Activated naive CD8-positive, alpha-beta T cell treated with anti-CD3 and anti-CD28 coated beads, Interleukin-2, amount 50 U/mL, for 24 hours (primary cell): ENCODE measurements at places on chromosomes 6 and 20.

DNA sequence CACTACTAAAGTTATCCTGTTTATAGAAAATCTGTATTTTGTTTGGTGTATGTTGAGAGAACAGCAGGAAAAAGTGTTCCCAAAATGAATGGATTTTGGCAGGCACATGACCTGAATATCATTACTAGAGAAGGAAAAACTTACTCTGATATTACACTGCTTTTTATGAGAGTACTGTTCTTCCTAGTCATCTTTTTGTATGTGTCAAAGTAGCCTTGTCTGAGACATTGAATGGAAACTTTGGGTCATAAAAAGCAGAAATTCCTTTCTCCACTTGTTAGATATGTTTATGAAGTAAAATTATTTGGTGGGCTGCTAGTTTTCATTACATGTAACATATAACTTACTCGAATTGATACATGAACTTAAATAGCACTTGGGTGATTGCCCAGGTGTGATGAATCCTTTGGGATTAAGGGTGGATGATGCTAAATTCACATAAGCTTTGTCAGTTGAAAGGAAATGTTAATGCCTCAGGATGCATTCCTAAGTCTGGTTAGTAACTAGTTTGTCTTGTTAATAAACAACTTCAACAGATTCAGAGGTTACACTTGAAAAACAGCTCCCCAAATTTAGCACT lies 206.7 kb downstream of the CENPW start:
- H3K27me3 ChIP-seq = no peaks in the 10 kb centered on the region
- H3K4me1 ChIP-seq = no peaks in the 10 kb centered on the region
- no peak for DNase-seq
- no peak overlapping the region for H3K27ac ChIP-seq

GRCh38 chr6:39657355-39658135 lies 67.7 kb downstream of the KIF6 start:
- H3K36me3 ChIP-seq = no peaks in the 10 kb centered on the region
- no peak for DNase-seq

- no peaks in the 10 kb centered on the region for H3K27me3 ChIP-seq
- H3K27ac ChIP-seq = no peak overlapping the region
- H3K4me3 ChIP-seq = no peak overlapping the region
- peaks cover 43% of the 10 kb centered on the region for H3K36me3 ChIP-seq
- peaks cover 7% of the 10 kb centered on the region for H3K4me1 ChIP-seq
- DNase-seq = no peak
Measured at GRCh38 chr6:122422614-122423267, 23.3 kb downstream of the HSF2 start.

DNA sequence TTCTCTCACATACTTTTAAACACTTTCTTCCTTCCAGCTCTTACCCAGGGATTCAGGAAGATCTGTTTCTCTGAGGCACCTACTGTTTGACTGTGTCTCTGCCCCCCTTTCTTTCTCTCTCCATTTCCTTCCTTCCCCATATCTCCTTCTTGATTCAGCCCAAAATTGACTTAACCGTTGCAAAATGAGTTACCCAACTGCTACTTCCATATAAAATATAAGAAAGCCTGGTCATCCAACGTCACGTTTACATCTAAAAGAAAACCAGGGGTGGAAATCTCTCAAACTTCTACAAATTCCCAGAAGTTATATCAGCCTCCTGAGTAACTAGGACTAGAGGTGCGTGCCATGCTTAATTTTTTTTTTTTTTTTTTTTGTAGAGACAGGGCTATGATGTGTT lies 95.2 kb upstream of the INSM1 start:
- H3K4me3 ChIP-seq = no peak overlapping the region
- DNase-seq = no peak
- no peaks in the 10 kb centered on the region for H3K36me3 ChIP-seq
- peaks cover 5% of the 10 kb centered on the region for H3K27me3 ChIP-seq

- H3K4me3 ChIP-seq = peak overlapping the region; percentile 93
- H3K36me3 ChIP-seq = peaks cover 7% of the 10 kb centered on the region
- DNase-seq = peak; percentile 21
- H3K27ac ChIP-seq = peak overlapping the region; percentile 96
- H3K27me3 ChIP-seq = no peaks in the 10 kb centered on the region
- peaks cover 65% of the 10 kb centered on the region for H3K4me1 ChIP-seq
Measured at GRCh38 chr6:31202259-31203166, 32.0 kb upstream of the POU5F1 start.

GRCh38 chr6:31377029-31377428 lies 20.1 kb upstream of the HLA-B start:
- no peak overlapping the region for H3K27ac ChIP-seq
- H3K36me3 ChIP-seq = peaks cover 3% of the 10 kb centered on the region
- no peak overlapping the region for H3K4me3 ChIP-seq

GRCh38 chr20:52094693-52095092 lies 96.9 kb downstream of the ZFP64 start:
- H3K4me1 ChIP-seq = no peaks in the 10 kb centered on the region
- no peak overlapping the region for H3K4me3 ChIP-seq
- no peaks in the 10 kb centered on the region for H3K36me3 ChIP-seq
- H3K27ac ChIP-seq = no peak overlapping the region

GRCh38 chr6:80714513-80714912 lies 608.0 kb downstream of the BCKDHB start:
- no peak for DNase-seq
- H3K27ac ChIP-seq = no peak overlapping the region
- no peaks in the 10 kb centered on the region for H3K4me1 ChIP-seq
- H3K4me3 ChIP-seq = no peak overlapping the region

DNA sequence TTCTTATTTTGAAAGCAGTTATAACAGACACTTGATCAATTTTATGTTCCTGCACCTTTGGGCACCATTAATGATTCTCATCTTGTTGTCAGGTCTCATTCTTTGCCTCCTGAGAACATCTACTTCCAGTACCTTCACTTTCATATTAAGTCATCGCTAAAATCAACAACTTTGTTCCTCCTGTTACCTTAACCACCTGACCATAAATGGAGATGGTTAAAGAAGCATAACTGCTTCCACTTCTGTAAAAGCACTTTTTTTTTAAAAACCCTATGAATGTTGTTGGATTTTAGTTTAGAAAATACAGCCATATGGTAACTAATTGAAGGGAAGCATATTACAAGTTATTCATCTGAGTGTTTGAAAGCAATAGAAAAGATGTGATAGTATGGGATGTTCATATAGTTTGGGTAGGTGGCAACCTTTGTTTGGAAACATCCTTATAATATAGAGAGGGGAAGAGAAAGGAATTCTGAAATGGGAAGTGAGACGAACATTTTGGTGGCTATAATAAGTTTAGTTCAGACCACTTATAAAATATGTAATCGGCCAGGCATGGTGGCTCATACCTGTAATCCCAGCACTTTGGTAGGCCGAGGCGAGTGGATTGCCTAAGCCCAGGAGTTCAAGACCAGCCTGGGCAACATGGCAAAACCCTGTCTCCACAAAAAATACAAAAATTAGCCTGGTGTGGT lies 53.9 kb downstream of the AFG1L start:
- no peaks in the 10 kb centered on the region for H3K27me3 ChIP-seq
- peaks cover 11% of the 10 kb centered on the region for H3K36me3 ChIP-seq
- no peak for DNase-seq
- peaks cover 12% of the 10 kb centered on the region for H3K4me1 ChIP-seq

GRCh38 chr20:62818592-62819493 lies 2.0 kb downstream of the COL9A3 start:
- no peak for DNase-seq
- no peak overlapping the region for H3K27ac ChIP-seq
- peaks cover 14% of the 10 kb centered on the region for H3K27me3 ChIP-seq
- H3K4me3 ChIP-seq = no peak overlapping the region

DNA sequence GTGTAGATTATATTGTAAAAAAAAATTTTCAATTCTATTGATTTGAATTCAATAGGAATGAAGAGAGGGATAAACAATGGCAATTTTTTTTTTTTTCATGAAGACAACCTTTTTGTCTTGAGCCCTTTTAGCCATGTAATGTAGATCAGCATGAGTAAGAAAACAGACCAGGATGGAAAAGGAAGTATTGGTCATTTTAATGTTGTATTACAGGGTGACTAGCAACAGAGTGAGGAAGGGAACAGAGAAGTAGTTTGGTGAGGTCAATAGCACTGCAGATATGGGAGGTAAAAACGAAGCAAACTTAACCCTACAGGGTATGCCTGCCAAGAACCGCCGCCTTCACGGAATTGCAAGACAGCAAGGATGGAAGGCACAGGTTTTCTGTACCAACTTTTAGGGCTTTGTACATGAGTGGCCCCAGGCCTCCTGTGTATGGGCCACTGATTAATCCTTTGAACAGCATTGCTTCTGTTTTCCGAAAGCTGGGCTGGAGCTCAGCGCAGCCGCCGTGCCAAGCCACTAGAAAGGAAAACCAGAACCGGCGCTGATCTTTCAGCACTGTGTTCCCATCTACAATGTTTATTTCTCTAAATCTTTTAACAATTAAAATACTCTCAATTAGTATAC lies 383.7 kb downstream of the CENPW start:
- H3K4me1 ChIP-seq = no peaks in the 10 kb centered on the region
- no peak overlapping the region for H3K4me3 ChIP-seq
- no peaks in the 10 kb centered on the region for H3K36me3 ChIP-seq
- no peak for DNase-seq

GRCh38 chr6:34961574-34961973 lies 72.5 kb downstream of the ANKS1A start:
- no peak overlapping the region for H3K4me3 ChIP-seq
- H3K27ac ChIP-seq = no peak overlapping the region
- H3K36me3 ChIP-seq = no peaks in the 10 kb centered on the region
- H3K4me1 ChIP-seq = peaks cover 3% of the 10 kb centered on the region

DNA sequence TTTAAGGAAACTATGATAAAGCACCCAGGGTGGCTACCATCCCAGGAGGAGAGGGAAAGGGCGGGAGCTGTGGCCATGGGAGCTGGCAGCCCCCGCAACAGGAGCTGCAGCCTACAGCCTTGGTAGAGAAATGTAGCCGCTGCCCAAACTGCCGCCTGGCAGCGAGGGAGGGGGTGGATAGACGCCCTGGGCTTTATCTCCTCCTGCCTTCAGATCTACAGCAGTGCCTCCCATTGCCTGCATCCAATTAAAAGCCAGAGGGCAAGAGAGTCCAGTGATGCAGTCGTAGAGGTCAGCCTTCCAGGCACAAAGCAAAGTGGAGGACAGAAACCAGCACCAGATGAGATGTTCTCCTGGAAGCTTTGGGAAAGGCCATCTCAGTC lies 35.0 kb upstream of the ZFAND3 start:
- peaks cover 12% of the 10 kb centered on the region for H3K4me1 ChIP-seq
- peak overlapping the region; percentile 74 for H3K4me3 ChIP-seq
- H3K36me3 ChIP-seq = no peaks in the 10 kb centered on the region
- H3K27ac ChIP-seq = no peak overlapping the region
- peaks cover 35% of the 10 kb centered on the region for H3K27me3 ChIP-seq

- no peaks in the 10 kb centered on the region for H3K4me1 ChIP-seq
- H3K27ac ChIP-seq = no peak overlapping the region
- no peaks in the 10 kb centered on the region for H3K36me3 ChIP-seq
- DNase-seq = no peak
Measured at GRCh38 chr6:36268478-36269275, 1.2 kb upstream of the PNPLA1 start.
